ENCODE measurements at places on chromosomes 16 and 17.

- no peak for DNase-seq
Observed at GRCh38 chr16:53884748-53885147, 180.8 kb downstream of the FTO start.

- no peak for DNase-seq
Observed at GRCh38 chr16:84155771-84156170, 10.7 kb downstream of the DNAAF1 start.

- DNase-seq: no peak
Observed at GRCh38 chr16:47059991-47060390, 83.8 kb downstream of the NETO2 start.

DNA sequence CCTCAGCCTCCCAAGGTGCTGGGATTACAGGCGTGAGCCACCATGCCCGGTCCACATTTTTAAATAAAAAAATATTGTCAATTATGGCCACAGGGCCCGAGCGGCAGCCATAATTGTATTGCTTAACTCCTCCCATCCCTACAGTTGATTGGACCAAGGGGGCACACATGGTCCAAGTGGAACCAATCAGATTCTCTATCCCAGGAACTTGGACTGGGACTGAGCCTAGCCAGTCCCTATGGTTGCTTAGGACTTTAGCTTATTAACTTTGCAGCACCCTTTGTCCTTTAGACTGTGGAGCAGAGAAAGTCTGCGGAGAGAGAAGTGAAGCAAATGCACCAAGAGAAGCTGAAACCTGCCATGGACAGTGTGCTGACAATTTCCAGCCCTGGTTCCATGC is 5.5 kb upstream of the RDM1 start:
- DNase-seq: no peak

DNA sequence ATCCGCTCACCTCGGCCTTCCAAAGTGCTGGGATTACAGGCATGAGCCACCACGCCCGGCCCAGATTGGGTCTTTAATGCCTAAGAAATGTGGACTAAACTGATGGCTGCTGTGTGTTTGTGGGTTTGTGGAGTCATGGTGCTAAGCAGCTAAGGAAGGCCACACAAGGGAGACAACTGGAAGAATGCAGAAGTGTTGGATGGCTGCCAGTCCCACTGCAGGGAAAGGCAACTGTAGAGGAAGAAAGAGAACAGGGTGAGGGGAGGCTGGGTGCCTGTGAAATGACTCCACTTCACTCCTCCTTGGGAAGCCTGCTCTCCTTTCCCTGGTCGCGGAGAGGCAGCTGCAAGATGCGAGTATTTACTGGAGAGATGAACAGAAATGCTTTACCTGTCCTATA is 23.5 kb upstream of the SIAH1 start:
- DNase-seq: no peak

DNA sequence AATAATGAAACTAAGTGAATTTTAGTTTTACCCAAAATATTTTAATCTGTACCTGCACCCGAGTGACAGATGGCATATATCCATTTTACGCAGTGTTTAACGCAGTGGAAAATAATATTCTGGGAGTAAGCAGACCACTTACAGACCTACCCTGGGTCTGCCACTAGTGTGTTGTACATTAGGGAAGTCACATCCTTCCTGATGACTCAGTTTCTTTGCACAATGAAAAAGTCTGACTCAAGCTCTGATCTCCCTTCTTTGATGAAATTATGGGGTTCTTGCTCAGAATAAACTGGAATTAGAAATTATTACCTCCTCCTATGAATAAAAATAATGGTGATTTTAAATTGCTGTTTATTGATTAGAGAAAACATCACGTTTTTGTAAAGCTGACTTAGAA is 123.2 kb upstream of the AXIN2 start:
- DNase-seq: no peak

DNA sequence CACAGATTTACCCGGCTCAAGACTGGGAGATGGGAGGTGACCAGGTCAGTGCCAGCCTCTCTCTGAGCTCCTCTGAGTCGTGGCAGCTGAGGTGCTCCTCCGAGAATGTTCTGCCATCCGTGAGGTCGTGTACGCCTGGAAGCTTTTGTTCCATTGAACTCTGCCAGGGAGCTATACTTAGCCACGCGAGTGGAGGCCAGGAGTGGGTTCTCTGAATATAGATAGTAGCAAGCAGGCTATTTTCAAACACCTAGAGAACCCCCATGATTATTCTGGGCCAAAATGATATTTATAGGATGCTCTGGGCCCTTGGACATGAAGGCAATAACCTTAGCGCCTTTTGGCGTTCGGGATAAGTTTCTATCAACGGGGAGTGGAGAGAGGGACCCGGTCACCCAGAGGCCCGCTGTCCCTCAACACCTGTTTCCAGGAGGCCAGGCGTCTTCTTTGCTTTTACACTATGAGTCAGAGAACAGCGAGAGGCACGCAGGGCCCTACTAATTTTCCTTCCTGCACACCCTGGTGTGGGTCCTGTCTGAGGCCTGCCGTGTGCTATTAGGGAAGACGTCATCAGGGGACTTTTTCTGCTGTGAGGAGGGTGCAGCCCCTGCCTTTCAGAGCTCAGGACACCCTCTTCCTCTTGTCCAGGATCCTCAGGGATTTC is 11.0 kb upstream of the MVD start:
- DNase-seq: no peak

GRCh38 chr16:85908889-85909589 is 10.1 kb downstream of the IRF8 start:
- no peak for DNase-seq

- no peak for DNase-seq
Observed at GRCh38 chr16:5321930-5322329, 224.3 kb upstream of the EEF2KMT start.

- no peak for DNase-seq
Observed at GRCh38 chr17:56098746-56099145, 54.5 kb upstream of the ANKFN1 start.

GRCh38 chr17:31627960-31628359 is 231.1 kb downstream of the COPRS start:
- DNase-seq: no peak

GRCh38 chr17:32664936-32665583 is 178.3 kb downstream of the CDK5R1 start:
- DNase-seq: no peak

DNA sequence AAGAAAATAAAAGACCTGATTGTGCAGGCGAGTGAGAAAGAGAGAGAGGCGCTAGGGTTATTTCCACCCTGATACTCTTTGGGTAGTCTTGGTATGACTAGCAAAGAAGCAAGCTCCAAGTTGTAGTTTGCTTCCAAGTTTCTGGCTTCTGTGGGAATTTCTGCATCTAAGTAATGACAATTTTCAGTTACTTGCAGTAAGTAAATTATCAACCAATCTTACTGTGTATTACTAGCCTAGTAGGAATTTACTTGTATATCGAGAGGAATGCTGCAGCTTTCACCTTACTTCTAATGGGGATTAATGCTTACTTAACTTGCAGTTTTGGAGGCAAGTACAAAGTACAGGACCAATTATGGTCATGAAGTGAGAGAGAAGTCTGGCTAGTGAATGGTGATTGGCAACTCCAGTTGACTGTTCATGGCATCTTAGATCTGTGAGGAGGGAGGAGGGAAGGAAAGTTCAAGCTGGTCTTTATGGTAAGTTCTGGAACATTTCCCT is 31.9 kb downstream of the TENT4B start:
- DNase-seq: no peak

Data from hematopoietic multipotent progenitor cell treated with erythropoietin and hydrocortisone succinate and interleukin-3 and kit ligand, for 15 days (in vitro differentiated cells).